ENCODE measurements at places on chromosomes 13 and 19.

DNA sequence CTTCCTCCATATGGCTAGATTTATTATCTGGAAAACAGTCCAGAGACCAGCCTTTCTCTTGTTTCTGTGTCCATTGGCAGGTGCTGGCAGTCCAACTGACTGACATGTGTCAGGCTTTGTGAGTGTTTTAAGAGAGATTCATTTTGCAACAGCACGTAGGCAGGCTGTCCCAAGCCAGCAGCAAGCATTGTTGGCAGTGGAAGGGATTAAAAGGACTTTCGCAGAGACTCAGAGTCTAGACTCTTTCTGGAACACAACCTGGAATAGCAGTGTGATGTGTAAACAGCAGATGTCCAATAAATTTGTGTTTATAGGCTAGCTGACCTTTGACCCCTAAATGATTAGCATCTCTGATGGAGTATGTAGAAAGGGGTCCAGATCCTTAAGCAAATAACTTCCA is 222.2 kb upstream of the SERP2 start:
- DNase-seq: no peak

GRCh38 chr13:49388091-49388635 is 55.7 kb downstream of the CAB39L start:
- DNase-seq: no peak

DNA sequence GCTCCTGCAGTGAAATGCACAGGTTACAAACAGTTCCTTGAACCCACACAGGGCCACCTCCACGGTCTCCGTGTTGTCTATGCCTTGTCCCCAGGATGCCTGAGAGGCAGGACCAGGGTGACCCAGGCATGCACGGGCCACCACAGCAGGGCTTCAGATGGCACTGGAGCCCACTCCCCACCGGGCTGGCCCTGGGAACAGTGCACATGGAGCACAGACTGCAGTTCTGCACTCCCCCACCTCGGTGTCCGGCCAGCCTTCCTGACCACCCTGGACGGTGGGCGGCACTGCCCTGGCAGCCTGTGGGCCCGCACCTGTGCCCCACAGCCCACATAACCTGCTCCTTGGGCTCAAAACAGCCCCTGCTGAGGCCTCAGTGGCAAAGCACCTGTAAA is 14.3 kb upstream of the SLC35E1 start:
- no peak for DNase-seq

- DNase-seq: no peak
These were observed 22.6 kb downstream of the KLF5 start for GRCh38 chr13:73081256-73081915.

GRCh38 chr13:33249066-33249465 is 36.5 kb downstream of the STARD13 start:
- DNase-seq: peak; percentile 90

DNA sequence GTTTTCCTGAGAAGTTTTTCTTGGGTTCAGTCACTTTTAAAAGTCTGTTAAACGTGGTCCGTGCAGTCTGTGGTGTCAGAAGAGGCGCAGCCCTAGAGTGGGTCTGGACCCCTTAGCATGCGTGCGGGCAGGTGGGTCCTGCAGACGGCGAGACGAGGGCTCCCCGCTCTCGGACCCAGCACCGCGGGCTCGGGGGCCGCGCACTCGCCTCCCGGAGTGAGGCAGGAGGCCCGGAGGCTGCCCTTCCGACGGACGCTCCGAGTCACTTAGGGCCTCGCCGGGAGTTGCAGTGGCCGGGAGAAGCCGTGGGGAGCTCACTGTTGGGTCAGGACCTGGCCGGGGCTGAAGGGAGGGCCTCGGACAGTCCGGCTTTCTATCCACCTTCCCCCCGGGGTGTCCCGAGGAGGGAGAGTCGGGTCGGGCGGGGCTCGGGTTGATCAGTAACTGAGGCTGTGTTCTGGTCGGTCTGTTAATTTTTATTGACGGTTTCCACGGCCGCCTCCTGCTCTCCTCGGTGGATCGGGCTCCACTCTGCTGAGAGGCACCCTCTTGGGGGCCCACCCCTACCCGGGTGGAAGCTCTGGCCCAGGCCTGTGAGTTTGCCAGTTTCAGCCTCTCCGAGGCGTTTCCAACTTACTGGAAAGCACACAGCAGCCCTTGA is 1.3 kb downstream of the PTBP1 start:
- peak; percentile 29 for DNase-seq

DNA sequence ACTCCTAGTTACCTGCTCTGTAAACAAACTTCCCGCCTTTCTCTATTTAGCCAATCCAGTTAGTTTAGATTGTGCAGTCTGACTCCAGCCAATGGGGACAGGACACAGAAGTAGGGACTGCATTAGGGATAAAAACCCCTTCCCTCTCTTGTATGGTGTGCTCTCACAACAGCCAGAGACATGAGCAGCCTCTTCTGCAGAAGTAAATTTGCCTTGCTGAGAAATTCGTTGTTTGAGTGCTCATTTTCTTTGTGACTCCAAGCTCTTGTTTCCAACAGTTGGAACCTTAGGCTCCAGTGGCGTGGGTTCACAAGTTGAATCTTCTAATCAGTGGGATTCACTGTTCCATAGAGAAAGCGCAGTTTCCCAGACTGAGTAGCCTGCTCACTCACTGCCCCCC is 66.1 kb downstream of the ZNF93 start:
- DNase-seq: no peak

DNA sequence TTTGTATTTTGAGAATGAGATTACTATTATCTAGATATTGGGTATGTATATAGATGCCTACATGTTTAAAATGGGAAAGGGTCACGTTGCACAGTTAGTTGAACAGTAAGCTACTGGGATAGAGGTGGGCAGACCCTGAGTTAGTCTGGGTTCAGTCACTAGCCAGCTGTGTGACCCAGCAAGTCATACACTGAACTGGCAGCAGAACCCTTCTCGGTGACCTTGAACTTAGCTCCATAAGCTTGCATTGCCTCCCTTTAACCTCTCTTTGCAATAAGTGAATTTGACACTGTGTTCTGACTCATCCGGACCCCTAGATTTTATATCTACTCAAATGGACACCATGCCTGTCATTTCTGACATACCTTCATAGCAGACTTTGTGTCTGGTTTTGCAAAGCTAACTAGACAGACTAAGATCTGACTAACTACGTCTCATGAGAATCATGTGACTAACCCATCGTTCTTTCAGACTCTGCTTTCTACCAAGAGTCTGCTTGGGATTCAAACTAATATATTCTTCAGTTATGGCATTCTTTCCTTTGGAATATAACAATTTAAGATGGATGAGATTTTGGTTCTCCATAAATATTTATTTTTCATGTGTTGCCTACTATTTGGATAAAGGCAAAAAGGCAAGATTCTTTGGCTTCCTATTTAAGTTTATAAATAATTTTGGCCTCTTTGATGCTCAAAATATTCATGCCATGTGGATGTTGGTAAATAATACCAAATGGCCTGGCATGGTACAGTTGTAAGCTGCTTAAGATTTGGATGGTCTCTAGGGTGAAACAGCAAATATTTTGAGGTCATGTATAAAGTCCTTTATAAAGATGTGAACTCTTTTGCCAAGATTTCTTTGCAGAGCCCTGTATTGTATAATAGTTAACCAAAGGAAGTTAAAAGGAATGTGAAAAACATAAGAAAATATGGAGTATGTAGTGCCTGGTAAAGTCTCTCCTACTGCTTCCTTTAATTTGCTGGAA is 159.3 kb downstream of the ITGBL1 start:
- DNase-seq: peak; percentile 60

- DNase-seq: peak; percentile 2
These were observed 1279.8 kb upstream of the PCDH9 start for GRCh38 chr13:68509734-68510621.

GRCh38 chr13:113596321-113597200 is 12.0 kb downstream of the TFDP1 start:
- no peak for DNase-seq

DNA sequence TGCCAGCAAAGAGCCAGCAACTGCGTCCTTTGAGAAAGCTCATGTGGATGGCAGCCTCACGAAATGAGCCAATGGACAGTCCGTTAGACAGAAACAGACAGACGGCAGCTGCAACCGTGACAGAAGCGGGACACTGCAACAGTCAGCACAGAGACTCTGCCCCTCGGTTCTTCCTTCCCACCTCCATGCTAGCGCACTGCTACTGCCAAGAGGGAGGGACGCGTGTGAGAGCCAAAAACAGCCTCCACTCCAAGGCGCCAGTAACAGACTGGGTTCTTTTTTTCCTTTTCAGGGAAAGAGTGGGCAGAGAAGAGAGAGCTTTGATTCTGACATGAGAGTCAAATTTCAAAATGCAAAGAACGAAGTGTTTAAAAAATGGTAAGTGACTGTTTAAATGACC is 77.5 kb downstream of the SERP2 start:
- DNase-seq: no peak

- DNase-seq: peak; percentile 12
These were observed 2.9 kb downstream of the CYSLTR2 start for GRCh38 chr13:48656608-48657007.

DNA sequence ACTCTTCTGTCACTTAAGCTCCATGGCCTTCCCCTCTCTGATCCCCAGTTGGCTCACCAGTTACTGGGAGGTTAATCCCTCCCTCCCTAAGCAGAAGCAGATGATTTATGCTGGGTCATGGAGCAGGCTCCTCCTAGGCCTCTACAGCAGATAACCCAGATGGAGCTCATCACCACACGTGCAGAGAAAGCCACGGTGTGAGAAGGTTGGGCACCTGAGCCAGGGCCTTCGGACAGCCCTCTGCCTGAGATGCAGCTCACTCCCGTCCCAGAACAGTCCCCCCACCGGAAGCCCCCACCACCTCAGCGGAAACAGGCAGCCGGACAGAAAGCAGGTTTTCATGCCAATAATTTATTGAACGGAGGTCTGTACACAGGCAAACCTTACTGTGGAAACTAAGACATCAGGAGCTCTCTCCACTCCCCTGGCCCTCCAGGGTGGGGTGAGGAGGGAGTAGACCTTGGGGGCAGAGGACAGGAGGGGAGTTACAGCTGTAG is 9.8 kb downstream of the ZNF526 start:
- peak; percentile 51 for DNase-seq

- no peak for DNase-seq
These were observed 31.5 kb upstream of the PABPC3 start for GRCh38 chr13:25064396-25064795.

DNA sequence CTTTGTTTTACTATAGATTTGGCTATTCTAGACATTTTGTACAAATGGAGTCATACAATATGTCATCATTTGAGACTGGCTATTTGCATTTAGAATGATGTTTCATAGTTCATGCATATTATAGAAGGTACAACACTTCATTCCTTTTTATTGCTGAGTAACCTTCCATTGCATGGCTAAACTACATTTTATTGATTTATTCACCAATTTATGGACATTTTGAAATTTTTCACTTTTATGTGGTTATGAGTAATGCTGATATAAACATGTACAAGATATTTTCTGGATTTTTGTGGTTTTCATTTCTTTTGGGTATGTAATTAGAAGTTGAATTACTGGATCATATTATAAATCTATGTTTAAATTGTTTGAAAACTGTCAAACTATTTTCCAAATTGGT is 710.3 kb upstream of the SLITRK5 start:
- peak; percentile 33 for DNase-seq

GRCh38 chr19:33256261-33256660 is 30.6 kb upstream of the SLC7A10 start:
- no peak for DNase-seq

GRCh38 chr19:36686365-36687213 is 823 bp upstream of the ZNF567 start:
- peak; percentile 20 for DNase-seq

- DNase-seq: peak; percentile 75
These were observed 20.0 kb upstream of the ZDHHC20 start for GRCh38 chr13:21478881-21479808.

DNA sequence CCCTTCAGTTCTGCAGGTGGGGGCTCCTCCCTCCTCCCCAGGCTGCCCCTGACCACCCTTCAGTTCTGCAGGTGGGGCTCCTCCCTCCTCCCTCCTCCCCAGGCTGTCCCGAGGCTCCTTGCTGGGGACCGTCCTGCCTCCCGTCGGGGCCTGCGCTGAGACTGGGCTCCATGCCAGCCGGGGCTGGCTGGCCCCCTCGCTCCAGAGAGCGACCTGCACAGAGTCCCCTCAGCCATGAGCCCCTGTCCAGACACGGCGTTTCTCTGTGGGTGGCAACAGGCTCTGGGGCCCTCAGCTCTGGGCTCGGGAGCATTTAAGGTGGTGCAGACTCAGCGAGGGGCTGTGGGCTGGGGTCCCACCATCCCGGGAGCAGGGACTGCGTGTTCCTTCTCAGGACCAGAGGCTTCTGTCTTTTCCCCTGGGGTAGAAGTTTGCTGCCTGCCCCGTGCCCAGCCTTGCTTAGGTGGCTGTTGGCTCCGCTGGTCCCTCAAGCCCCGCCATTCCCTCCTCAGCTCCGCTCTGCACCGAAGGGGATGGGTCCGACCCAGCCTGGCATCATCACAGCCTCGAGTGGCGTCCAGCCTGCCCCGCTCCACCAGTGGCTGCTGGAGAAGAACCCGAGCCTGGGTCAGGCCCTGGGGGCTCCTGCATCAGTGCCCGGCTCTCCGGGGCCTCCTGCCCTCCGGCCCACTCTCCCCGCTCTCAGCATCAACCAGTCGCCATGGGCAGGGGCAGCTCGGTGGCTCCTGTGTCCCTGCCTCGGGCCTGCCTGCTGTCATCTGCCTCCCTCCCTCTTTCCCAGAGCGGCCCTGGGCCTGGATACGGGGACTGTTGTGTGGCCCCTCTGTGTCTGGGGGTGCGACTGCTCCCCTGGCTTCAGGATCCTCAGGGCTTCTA is 27.6 kb downstream of the CSNK1G2 start:
- no peak for DNase-seq

- DNase-seq: peak; percentile 32
These were observed 47.6 kb upstream of the GPI start for GRCh38 chr19:34317311-34317927.

DNA sequence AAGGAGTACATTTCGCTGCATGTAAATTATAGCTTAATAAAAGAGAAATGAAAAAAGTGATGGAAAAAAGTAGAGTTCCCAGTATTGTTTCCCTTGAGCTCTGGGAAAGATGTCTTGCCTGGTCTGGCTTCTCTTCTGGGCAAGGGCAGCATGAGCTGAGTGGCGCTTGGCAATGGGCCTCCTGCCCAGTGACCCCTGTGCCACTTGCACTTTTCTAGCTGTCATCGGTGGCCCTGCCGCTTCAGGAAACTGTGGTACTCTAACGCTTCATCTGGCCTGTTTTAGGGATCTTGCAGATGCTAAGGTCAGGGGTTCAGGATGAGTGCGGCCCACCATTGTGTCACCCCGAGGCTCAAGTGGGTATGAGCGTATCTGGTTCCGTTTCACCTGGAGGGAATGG is 161.4 kb downstream of the MTUS2 start:
- no peak for DNase-seq

DNA sequence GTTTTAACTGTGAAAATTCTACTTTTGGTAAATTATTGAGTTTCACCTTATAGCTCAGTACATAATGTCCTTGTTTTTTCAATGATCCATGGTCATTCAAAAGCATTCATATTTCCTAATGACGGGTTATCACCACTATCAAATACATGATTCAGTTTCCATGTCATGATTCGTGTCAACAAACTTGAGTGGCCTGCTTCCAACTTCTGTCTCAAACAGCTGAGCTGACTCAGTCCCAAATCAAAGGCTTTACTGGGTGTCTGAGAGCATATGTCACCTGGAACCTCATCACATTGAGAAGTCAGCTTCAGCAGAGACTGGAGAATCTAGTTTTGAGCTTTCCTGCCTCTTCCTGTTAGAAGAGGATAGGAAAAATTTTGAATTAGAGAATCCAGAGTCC is 40.3 kb upstream of the SGCG start:
- peak; percentile 19 for DNase-seq

All from iris pigment epithelial cell (primary cell).